ENCODE measurements at places on chromosomes 1 and 21.

DNA sequence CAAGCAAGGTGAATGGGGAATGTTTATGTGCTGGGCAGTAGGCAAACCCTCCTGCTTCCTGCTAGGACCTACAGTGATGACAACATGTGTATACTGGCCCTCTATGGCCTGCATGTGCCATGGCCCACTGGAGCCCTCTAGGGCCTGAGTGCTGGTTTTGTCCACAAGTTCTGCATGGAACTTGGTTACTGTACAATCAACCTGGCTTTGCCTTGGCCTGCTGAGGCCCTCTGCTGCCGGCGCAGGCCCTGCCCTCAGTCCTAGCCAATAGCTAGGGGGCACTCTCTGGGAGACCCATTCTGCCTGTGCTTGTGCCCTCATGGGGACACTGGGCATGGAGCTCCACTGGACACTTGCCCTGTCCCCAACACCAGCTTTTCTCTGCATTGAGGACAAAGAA lies 138.6 kb upstream of the NGF start:
- no peak for DNase-seq

DNA sequence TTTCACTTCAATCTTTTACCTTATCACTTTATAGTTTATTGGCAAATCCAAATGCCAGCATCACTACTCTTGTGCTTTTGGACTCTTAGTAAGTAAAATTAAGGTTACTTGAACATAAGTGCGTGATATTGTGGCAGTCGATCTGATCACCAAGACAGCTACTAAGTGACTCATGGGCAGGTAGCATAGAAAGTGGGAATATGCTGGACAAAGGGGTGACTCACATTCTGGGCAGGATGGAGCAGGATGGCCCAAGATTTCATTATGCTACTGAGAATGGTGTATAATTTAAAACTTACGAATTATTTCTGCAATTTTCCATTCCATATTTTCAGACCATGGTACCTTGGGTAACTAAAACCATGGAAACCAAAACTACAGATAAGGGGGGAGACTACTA lies 120.2 kb downstream of the ROR1 start:
- no peak for DNase-seq

GRCh38 chr1:100597061-100597741 lies 59.3 kb downstream of the GPR88 start:
- no peak for DNase-seq

DNA sequence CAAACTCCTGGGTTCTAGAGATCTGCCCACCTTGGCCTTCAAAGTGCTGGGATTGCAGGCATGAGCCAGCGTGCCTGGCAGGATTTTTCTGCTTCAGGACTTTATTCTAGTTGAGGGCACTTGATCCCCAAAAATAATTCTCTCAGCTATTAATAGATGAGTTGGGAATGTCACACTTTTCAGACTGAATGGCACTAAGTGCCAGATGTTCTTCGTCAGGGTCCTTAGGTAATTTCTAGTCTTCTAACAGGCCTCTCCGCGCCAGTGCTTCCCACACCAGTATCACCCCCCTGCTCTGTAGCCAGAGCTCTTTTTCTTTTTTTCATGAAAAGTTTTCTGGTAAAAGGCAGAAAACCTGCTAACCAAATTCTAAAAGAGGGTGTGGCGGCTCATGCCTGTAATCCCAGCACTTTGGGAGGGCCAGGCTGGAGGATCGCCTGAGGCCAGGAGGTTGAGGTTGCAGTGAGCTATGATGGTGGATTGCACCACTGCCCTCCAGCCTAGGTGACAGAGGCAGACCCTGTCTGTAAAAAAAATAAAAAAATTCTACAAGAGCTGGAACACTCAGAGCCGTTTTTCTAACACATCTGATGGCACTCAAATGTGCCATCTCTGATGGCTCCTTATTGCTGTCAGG lies 6.1 kb upstream of the SARS1 start:
- DNase-seq, result no peak

GRCh38 chr1:36796106-36796590 lies 238.2 kb downstream of the GRIK3 start:
- no peak for DNase-seq

DNA sequence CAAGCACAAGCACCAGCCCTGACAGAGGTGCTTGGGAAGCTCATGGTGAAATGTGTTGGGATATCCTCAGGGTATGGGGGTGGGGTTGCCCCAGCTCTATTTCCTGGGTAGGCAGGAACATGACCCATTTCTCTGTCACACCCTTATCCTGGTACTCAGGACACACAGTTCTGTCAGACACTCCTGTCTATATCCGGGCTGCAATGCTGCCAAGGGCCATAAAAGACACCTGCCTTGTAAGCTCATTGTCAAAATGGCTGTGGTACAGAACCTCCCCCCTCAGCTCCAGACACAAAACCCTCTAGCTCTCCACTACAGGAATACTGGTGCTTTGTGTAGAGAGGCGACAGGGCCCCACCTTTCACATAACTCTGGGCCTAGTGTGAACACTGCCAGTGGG lies 636.7 kb downstream of the PLA2G4A start:
- no peak for DNase-seq

GRCh38 chr1:92192246-92192645 lies 25.5 kb upstream of the C1orf146 start:
- no peak for DNase-seq

DNA sequence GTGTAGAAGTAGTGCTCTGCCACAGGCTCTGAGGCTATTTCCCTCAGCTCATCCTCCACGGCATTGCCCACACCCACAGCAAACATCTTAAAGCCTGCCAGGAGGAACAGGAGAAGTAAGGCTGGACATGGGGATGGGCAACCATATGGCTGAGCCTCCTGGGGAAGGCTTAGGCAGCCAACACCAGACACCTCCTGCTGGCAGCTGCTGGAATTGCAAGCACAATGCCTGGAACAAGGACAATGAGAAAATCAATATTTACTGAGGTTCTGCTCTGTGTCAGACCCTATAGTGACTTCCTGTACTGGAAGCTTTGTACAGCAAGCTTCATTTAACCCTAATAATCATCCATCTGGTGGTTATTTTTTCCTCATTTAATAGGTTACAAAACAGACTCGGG lies 8.2 kb downstream of the MATN1 start:
- DNase-seq, result no peak

- no peak for DNase-seq
These were observed 124.3 kb downstream of the ETS2 start for GRCh38 chr21:38930066-38930465.

GRCh38 chr1:38044221-38045215 lies 2.1 kb downstream of the POU3F1 start:
- no peak for DNase-seq

DNA sequence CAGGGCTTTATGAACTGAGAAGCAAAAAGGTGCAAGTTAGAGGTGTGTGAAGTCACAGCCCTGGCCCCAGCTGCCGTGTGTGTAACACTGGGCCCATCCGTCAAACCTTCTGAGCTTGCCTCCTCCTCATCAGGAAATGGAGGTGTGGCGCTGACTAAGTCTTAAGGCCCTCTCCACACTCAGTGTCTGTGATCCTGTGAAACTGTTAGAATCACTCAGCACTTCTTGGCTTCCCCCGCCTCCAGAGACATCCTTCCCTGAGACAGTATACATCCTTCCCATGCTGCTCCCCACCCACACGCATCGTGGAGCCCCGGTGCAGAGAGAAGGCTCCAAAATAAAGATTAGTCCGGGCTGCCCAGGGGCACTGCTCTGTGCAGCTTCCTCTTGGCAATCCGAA lies 33.3 kb downstream of the LRP8 start:
- DNase-seq, result no peak

- no peak for DNase-seq
These were observed 94.1 kb downstream of the CLDN17 start for GRCh38 chr21:30072496-30072895.

GRCh38 chr1:185400052-185400451 lies 83.0 kb upstream of the IVNS1ABP start:
- DNase-seq, result no peak

- DNase-seq, result no peak
These were observed 18.6 kb downstream of the PCSK9 start for GRCh38 chr1:55057956-55058298.

GRCh38 chr1:76066394-76066793 lies 8.2 kb upstream of the ST6GALNAC3 start:
- DNase-seq, result no peak

DNA sequence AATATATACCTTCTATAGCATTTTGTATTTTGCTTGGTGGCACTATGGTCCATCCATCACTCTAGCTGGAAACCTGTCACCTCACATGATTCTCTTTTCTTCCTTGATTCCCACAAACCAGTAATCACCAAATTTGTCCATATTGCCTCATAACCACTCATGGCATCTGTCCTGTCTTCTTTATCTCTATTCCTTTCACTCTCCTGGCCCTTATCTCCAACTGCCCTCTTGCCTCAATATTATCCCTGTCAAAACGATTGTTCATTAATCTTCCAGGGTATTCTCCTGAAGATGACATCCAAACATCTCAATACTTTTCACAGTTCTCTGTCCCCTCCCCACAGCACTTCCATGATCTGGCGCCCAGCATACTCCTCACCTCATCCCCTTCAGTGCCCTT lies 46.1 kb downstream of the WDR64 start:
- no peak for DNase-seq

GRCh38 chr1:16155537-16156410 lies at the start of gene EPHA2:
EPHA2 (minus strand) TSS chr1:16156069; CDS start chr1:16155932, 137 bp downstream.
- no peak for DNase-seq

All from stimulated activated CD8-positive, alpha-beta memory T cell treated with anti-CD3 and anti-CD28 coated beads, Interleukin-2, amount 100 ng/mL, for 1 hour (primary cell).